Activated CD4-positive, alpha-beta T cell treated with anti-CD3 and anti-CD28 coated beads, Interleukin-2, amount 50 U/mL, for 4 hours (primary cell): ENCODE measurements at places on chromosomes 6 and 20.

- DNase-seq = no peak
Observed at GRCh38 chr6:66993272-66993671, 1286.2 kb upstream of the EYS start.

DNA sequence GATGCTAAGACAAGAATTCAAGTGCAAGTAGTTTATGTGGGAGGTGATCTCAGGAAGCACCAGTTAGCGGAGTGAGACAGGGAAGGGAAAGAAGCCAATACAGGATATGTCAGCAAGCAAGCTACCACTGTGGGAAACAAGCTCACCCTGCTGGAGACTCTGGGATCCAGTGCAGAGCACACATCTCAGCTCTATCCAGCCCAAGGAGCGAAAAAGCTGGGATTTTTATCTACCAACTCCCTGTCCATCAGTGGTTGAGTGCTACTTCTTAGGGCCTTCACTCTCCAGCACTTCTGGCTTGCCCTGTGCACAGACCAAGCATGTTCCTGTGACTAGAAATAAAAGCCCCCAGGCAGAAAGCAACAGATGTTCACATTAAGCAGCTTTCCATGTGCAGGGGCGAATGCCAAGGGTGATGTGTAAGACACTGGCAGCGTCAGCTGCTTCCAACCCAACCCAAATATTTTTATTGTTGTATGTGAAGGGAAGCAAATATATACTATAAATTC lies 10.8 kb upstream of the RNF24 start:
- DNase-seq = no peak

- no peak for DNase-seq
Observed at GRCh38 chr6:3701631-3702030, 49.9 kb downstream of the PXDC1 start.

GRCh38 chr20:33667245-33667675 lies 517 bp downstream of the ACTL10 start:
- peak; percentile 23 for DNase-seq

DNA sequence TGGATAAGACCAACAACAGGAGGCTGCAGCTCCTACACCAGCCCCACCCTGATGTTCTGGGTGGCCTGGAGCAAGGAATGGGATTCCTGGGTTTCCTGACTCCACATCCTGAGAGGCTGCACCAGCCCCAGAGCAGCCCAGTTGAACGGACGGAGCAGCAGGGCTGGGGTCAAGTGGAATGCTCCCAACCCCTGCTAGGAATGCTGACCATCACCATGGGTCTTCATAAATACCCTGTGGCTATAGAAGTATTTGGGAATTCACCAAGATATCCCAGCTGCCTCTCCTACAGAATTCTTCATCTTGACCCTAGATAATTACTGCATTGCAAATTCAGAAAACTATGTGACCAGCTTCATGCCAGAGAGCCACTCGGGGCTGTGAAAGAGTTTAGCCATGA lies 180.3 kb downstream of the THBS2 start:
- no peak for DNase-seq

- DNase-seq = no peak
Observed at GRCh38 chr6:77447254-77447653, 16.0 kb downstream of the HTR1B start.

- no peak for DNase-seq
Observed at GRCh38 chr20:62367633-62368391, 700 bp upstream of the LAMA5 start.

DNA sequence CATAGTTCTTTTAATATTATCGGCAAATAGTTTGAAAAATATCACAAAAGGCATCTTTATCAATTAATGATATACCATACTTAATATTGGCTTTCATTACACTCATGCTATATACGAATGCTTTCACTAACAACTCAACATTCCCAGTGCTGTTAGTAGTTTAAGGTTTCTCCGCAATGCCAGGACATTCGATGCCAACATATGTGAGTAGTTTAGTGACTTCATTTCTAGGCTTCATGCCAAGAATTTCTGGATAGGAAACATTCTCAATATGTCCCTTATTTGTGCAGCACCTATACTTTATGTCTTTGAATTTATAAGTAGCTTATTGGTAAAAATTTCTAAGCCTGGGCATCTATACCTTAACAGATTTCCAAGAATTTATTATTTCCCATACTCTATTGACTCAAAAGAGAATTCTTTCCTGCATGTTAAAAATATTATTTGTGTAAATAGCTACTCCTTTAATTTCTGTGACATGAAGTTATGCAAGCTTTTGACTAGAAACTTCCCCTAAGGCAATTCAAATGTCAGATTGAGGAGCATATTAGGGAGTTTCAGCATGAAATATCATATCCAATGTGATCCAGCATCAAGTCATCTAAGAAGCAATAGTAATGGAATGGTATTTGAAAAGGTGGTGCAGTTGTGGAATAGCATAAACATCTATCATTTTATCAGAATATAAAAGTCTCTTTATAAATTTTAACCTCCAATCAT lies 236.0 kb upstream of the STXBP5 start:
- no peak for DNase-seq

DNA sequence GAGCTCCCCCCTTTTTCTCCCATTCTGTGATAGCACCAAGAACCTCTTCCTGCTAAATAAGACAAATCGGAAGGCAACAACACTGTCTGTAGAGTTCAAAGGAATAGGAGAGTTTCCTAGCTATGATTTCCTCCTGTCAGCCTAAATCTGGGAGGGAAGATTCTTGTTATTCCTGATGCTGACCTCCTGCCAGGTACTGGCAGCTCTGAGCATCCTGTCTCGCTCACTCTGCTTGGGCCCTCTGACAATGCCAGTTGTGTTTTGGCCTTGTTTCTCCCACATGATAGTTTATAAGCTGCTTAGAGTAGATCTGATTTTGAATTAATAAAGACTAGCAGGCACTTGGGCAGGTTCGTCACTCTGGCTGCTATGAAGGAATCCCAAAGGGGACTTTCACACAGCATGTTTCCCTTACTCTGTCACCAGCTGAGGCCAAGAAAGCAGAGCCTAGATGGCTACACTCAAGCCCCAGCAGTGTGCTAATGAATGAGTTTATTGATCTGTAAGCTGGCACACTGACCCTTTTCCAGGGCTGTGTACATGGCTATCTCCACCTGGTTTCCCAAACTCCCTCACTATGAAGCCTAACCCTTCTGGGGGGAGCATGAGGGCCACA lies 52.3 kb downstream of the UQCC1 start:
- no peak for DNase-seq

GRCh38 chr6:124298730-124299129 lies 495.1 kb downstream of the NKAIN2 start:
- no peak for DNase-seq

- DNase-seq = no peak
Observed at GRCh38 chr6:133016631-133017030, 202.3 kb downstream of the RPS12 start.

GRCh38 chr20:33945391-33946081 lies 48.2 kb upstream of the RALY start:
- DNase-seq = no peak

DNA sequence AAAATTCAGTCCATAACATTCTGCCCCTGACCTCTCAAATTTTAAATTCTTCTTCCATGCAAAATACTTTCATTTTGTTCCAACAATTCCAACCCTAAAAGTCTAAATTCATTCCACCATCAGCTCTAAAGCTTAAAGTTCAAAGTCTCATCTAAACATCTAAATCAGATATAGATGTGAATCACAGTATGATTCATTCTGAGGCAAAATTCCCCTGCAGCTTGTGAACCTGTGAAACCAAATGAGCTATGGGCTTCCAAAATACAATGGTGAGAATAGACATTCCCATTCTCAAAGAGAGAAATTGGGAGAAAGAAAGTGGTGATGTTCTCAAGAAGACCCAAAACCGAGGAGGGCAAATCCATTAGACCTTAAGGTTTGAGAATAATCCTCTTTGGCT lies 309.8 kb downstream of the HIVEP2 start:
- no peak for DNase-seq

DNA sequence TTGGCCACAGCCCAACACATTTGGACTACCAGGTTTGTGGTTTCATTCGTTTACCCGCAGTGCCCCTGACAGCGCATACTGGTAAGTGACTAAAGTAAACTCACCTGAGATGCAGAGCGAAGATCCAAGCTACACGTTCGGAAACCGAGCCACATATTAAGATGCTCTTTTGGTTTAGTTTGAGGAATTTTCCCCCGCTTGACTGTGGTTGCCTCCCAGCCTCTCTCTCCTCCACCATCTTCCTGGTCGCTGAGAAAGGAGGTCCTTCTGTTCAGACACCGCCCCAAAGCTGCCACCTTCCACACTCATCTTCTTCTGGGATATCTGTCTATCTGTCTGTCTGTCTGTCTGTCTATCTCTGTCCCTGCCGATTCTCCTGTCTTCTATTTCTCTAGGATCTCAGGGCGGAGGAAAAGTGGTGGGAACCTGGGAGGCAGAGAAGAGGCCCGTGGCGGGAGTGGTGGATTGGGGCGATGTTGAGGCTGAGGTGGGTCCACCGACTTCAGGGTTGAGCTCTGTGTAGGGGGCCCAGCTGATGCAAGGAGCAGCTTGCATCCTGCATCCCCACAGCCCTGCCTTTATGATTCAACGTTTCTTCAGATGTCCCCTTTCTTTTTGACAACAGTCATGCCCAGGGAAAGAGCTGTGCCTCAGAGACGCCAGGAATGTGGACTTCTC lies 196.9 kb upstream of the ZNF184 start:
- no peak for DNase-seq

DNA sequence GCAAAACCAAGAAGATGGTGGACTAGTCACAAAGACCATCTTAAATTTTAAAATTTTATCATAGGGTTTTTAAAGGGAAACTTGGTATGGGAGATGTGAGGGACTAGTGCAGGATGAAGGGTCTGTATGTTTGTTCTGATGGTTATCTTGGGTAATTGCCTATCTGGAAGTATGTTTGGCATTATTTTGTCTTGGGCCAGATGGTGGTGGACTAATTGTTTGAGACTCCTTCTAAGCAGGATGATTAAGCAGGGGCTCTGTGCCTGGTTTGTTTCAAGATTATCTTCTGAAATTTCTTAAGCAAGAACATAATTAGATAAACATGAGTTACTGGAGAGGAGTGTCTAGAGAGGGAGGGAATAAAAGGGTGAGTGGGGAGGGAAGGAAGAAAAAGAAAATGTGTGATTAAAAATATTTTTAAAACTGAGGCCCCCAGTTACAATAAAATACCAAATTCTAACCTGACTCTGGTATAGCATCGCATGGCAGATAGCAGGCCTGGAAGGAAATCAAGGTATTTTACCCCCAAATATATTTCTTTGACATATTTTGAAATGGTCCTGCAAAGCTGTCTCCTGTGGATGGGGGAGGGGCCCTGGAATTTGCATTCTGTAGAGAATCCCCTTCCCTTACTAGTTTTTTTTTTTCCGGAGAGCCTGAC lies 49.9 kb upstream of the FAM184A start:
- DNase-seq = no peak

- DNase-seq = no peak
Observed at GRCh38 chr6:35365594-35366203, 23.3 kb downstream of the PPARD start.

DNA sequence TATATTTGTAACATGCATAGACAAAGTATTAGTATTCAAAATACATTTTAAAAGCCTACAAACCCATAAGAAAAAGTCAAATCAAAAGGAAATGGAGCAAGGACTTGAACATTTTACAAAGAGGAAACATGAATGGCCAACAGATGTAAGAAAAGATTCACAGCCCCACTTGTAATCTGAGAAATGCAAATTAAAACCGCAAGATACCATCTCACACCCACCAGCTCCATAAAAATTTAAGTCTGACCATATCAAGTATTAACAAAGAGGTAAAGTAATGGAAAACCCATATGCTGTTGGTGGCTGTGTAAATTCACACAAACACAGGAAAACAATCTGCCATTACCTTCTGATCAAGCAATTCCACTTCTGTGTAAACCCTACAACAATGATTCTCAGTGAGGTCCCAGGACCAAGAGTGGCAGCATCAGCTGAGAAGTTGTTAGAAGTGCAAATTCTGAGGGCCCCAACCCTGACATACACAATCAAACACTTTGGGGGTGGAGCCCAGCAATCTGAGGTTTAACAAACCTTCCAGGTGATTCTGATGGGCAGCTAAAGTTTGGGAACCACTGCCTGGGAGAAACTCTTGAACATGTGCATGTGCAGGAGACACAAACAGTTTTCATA lies 30.9 kb downstream of the BCL2L1 start:
- no peak for DNase-seq

- no peak for DNase-seq
Observed at GRCh38 chr6:122696853-122697252, 82.7 kb upstream of the FABP7 start.

DNA sequence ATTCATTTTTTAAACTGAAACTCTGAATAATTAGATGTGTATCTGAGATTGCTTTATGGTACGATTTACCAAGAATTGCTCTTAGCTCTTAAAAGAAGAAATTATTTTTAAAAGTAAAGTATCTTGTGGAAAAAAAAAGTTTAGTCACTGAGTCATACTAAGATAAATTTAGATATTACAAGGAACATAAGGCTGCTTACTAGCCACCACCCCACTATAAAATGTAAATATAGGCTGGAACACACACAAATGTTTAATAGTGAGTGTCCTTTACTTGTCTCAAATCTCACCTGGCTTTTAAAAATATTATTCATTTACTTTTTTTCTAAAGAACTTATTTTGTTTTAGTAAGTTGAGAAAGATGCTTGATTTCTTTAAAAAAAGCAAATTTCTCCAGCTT lies 17.6 kb downstream of the RFX6 start:
- no peak for DNase-seq

DNA sequence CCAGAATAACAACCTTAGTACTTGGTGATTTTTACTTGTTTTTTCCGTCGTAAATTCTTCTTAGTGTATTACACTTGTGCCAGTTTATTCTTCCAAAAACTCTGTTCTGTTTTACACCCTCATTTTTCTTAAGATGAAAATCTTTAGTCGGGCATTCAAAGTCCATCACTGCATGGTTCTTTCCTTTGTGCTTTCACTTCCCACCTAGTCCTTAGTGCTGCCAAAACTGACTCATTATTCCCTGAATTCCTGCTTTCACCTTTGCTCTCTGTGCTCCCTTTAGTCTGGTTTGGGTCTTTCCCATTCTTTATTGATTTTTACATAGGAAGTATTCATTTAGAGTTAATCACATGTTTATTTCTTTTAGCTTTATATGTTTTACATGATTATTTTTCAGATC lies 3.3 kb downstream of the TRMT11 start:
- no peak for DNase-seq

DNA sequence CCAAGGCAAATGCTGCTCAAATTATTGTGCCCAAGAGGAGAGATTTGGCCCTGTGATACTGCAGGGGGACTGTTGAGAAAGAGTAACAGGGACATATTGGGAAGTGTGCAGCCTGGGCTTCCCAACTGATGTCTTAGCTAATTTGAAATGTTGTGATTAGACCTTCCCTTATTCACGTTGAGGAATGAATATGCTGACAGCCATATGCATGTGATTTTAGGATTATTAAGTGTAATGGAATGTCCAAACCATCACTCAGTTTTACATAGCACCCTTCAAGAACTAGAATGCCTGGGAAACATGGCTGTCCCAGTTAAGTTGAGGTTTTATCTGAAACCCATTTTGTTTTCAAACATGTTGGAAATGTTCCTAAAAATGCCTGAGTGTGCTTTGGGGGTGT lies 81.4 kb downstream of the CARMIL1 start:
- DNase-seq = no peak
